Non-pigmented ciliary epithelial cell (primary cell): ENCODE measurements at places on chromosomes 5 and 9.

- no peak for DNase-seq
These were observed 90.9 kb downstream of the COL5A1 start for GRCh38 chr9:134732392-134733110.

GRCh38 chr5:99010294-99010693 is 81.5 kb upstream of the CHD1 start:
- no peak for DNase-seq

DNA sequence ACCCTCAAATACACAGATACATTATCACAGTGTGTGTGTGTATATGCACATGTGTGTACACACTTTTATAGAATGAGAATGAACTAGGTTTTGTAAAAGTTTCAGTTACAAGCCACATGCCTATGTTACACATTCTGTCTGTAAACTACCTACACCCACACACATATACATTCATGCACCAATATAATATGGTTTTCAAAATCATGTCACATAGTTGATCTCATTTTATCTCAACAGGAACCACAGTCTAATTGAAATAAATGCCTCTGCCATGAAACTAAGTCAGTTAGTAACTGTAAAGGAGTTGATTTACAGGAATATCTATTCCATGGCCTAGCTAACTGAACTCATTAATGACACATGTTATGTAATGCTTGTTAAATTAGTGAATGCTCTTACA is 646.6 kb downstream of the PDE4D start:
- no peak for DNase-seq

- no peak for DNase-seq
These were observed 68.6 kb downstream of the RGS3 start for GRCh38 chr9:113531919-113532808.

GRCh38 chr9:136228107-136228875 is 17.3 kb downstream of the QSOX2 start:
- peak; percentile 38 for DNase-seq

DNA sequence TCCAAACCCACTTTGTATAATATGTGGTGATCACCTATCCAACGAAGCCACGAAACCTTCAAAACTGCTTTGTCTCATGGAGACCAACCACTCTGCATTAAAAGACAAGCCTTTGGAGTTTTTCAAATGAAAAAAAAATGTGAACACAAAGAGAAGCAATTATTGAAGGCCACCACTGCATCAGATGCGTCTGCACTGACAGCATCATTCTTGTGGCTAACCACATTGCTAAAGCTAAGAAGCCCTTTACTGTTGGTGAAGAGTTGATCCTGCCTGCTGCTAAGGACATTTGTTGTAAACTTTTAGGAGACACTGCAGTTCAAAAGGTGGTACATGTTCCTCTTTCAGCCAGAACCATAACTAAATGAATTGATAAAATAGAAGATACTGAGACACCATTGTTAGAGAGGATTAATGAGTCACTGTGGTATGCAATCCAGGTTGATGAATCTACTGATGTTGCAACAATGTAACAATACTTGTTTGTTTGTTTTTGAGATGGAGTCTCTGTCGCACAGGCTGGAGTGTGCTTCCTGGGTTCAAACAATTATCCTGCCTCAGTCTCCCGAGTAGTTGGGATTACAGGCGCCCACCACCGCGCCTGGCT is 45.4 kb downstream of the TAF11L14 start:
- no peak for DNase-seq

DNA sequence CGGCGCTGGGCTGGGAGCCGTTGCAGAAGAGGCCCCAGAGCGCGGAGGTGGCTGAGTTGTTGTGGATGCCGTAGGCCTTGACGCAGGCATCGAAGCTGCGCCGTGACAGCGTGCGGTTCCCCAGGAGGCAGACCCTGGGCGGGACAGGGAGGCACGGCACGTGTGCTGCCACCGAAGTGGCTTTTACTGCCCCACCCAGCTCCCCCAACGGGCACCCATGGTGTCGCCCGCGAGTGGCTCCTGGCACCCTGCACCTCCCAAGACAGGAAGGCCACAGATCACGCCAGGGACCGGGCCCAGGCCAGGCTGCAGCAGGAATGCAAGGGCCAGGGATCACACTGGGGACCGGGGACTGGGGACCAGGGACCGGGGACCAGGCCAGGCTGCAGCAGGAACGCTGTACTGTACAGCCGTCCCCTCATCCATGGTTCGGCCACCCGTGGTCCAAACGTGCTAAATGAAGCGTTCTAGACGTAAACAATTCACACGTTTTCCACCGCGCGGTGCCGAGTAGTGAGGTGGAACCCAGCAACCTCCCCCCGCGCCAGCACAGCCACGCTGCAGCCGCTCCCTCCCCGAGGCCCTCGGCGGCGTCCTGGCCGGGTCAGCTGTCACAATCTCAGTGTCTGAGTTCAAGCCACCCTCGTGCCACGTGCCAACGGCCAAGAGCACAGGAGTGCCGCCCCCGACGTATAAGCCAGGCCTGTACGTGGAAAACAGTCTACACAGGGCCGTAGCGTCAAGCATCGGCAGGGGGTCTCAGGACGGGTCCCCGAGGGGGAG is 27.8 kb downstream of the SLC12A7 start:
- no peak for DNase-seq
